ENCODE measurements at places on chromosomes 16 and 17.

GRCh38 chr17:74763565-74764387 is 12.4 kb downstream of the NAT9 start:
- no peak for DNase-seq

DNA sequence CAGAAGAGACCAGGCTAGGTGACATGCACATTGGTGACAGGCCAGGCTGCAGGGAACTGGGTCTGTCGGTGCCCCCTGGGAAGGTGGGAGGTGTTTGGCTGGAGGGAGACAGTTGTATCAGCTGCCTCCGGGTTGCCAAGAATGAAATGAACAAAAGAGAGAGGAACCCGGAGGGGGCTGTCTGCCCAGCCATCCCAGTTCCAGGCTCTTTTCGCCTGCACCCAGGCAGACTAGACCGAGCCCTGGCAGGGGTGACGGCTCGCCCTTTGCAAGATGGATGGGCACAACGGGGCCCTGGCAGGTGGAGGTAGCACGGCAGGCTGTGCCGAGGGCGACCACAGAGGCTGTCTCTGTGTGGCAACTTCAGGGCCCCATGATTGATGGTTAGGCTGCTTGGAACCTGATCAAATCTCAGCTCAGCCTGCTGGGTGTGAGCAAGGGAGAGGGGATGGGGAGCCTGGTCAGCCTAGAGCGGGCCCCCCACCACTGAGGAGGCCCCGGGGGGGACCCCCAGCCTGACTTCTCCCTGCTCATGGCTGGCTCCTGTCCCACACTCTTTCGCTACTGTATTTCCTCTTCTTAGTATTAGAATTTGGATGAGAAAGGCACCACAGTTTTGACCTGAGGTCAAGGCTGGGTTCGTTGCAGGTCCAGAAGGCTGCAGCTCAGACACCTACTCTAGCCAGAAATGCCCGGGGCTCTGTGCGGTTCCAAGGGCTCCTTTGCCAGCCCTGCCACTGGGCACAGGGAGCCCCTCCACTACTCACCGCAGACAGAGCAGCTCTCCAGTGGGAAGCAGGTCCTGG is 118.9 kb upstream of the CHMP6 start:
- no peak for DNase-seq

DNA sequence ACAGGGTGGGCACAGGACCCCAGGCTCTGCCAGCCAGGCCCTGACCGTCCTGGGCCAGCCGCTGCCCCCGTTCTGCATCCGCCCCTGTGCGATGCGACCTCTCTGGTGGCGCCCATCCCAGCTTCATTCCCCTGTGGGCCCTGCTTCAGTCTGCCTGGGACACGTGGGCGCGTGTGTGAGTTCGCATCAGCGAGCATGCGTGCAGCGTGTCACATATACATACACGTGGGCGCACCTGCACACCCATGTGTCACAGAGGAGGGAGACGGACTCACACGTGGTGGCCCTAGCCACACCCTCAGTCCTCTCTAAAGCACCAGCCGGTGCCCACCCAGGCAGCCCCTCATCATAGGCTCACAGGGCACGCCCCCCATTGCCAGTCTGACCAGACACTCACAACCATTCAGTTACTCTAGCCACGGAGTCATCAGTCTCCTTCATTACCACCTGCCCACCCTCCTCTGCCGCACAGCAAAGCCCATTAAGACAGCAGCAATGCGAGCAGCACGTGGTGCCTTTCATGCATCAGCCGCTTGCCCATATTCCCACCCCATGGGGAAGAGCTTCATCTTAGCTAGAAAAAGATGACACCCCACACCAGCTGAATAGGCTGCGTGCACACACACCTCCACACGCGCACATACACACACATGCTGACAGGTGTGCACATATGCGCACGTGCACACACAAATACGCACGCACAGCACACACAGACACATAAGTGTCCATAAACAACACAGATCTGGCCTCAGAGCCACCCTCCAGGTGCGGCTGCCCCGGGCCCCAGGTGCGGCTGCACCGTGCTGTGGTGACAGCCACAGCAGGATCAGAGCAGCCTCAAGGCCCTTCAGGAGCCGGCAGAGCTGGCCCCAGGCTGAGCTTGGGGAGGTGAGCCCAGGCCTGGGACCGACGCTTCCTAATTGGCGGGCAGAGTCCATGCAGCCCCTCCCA is 9.5 kb upstream of the CDH15 start:
- DNase-seq, result no peak

- DNase-seq, result peak; percentile 76
Observed at GRCh38 chr16:3027983-3028715, 4.3 kb downstream of the THOC6 start.

DNA sequence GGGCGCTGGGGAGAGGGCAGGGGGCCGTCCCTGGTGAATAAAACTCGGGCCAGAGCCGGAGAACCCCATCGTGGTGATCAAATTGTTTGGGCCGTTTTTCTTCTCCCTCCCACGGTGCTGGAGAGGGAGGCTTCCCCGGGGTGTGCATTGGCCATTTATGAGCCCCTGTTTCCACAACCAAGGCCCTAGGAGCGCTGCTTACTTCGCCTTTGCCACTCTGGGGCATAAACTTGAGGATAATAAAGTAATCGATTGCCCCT is 544 bp downstream of the CCP110 start:
- no peak for DNase-seq

DNA sequence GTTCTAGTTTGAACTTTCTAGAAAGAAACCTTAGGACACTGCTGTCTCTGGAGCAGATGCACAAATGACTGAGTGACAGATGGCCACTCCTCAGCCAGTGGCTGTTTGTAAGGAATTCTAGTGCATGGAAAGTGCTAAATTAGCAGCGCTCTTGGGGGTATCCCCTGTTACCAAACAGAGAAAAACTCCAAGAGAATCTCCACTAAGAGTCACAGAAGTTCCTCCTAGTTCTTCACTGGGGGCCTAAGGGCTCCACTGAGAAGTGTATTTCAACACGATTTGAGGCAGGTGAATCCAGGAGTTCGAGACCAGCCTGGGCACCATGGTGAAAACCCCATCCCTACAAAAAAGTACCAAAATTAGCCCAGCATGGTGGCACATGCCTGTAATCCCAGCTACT is 18.1 kb upstream of the IRF8 start:
- no peak for DNase-seq

All from stimulated activated CD4-positive, alpha-beta T cell treated with anti-CD3 and anti-CD28 coated beads, Interleukin-15, amount 100 ng/mL, for 48 hours (primary cell).